ENCODE measurements at places on chromosomes 16 and 17.

- DNase-seq = no peak
Observed at GRCh38 chr16:67426022-67426421, 4.9 kb upstream of the HSD11B2 start.

GRCh38 chr17:82752371-82753200 lies 721 bp downstream of the TBCD start:
- no peak for DNase-seq

- no peak for DNase-seq
Observed at GRCh38 chr16:89001117-89002027, 24.4 kb upstream of the CBFA2T3 start.

DNA sequence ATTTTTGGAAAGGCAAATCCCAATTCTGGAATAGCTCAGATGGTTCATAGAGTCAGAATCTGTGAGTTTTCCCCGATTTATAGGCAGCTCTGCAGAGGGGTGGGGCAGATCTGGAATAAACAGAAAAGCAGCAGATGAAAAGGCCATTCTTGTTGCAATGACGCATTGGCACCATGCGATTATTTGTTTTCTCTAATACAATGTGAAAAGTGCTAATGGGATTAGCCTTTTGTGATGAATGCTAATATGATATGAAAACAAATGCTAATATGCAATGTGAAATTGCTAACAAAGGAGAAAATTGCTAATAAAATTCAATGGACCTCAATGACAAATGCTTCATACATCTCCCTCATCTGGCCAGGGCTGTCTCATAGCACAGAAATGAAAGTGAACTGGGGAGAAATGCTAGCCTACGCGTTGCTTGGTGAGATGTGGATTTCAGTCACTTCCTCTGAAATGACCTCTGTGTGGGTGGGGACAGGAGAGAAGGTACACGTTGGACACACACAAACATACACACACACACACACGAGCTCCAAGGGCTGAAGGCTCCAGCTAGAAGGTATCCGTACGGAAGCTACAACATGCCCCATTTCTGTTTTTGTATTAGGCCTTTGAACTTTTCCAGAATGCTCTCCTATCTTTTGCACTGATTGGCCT lies 394.5 kb downstream of the XYLT1 start:
- no peak for DNase-seq

DNA sequence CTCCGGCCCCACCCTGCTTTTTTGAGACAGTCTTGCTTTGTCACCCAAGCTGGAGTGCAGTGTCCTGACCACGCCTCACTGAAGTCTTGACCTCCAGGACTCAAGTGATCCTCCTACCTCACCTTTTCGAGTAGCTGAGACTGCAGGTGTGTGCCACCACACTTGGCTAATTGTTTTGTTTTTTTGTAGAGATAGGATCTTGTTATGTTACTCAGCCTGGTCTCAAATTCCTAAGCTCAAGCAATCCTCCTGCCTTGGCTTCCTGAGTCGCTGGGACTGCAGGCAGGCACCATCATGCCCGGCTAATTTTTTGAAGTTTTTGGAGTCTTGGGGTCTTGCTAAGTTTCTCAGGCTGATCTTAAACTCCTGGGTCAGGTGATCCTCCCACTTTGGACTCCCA lies 206.7 kb downstream of the SHISA9 start:
- no peak for DNase-seq

DNA sequence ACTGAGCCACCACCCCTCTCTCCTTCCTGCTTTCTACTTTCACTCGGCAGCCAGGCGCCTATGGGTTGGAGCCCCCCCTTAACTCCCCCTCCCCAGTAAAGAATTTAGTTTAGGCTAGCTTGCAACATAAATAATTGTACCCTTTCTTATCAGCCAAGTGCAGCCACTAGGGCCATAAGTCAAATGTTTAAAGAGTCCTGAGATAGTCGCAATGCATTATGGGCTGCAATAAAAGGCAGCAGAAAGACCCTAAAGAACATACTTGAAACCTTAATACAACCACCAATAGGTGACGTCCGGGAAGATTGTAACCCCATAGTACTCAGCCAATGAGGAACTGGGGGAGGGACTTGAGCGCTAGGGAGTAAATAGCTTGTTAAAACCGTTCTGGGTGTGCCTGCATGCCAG lies 40.5 kb downstream of the C16orf82 start:
- no peak for DNase-seq

- no peak for DNase-seq
Observed at GRCh38 chr16:63737633-63738032, 1384.2 kb downstream of the CDH11 start.
